Stimulated activated CD4-positive, alpha-beta T cell treated with anti-CD3 and anti-CD28 coated beads, TNF-alpha, amount 100 ng/mL, for 24 hours (primary cell): ENCODE measurements at places on chromosomes 16 and 17.
A peak's percentile ranks its signal among the peaks of the same experiment; 100 is the strongest.

- no peak for DNase-seq
These were observed 19.6 kb downstream of the MPP3 start for GRCh38 chr17:43813386-43813785.

DNA sequence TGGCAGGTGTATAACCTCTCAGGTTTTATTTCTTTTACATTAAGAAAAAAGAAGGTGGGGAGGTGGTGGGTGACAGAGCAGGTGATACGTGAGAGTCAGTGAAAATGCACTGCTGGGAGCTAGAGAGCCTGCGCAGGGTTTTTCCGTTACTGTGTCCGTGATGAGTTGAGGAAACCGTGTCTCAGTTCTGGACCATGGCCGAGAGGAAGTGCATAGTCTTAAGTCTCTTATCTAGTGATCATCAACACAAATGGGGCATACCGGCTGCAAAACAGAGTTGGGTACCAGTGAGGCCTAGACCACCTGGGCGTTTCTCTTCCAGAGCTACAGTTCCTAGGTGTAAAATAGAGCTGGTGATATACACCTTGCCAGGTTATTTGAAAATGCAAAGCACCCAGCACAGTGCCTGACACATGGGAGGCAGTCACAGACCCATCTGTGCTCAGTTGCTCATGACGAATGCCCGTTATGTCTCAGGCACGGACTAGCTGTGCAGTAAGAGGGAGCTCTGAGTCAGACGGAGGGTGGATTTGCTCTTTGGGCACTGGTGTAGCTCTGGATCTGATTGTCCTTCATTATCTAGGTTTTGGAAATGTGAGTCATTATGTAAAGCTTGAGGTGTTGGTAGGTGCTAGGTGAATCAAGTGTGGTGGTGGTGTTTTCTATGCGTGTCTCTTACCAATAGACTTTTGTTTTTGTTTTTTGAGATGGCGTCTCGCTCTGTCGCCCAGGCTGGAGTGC is 60.9 kb downstream of the RPTOR start:
- peak; percentile 51 for DNase-seq

DNA sequence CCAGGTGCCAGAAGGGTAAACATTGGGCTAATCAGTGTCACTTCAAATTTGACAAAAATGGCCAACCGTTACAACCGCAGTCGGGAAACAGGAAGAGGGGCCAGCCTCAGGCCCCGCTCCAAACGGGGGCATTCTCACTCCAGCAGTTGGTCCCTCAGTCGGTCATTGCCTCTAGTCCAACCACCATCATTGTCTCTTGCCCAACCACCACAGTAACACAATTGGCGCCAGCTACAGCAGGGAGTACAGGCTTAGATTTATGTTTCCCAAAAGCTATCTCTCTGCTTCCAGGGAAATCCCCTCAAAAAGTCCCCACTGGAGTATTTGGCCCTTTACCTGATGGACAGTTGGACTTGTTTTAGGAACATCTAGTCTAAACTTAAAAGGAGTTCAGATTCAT is 20.3 kb downstream of the ALOX15B start:
- no peak for DNase-seq

DNA sequence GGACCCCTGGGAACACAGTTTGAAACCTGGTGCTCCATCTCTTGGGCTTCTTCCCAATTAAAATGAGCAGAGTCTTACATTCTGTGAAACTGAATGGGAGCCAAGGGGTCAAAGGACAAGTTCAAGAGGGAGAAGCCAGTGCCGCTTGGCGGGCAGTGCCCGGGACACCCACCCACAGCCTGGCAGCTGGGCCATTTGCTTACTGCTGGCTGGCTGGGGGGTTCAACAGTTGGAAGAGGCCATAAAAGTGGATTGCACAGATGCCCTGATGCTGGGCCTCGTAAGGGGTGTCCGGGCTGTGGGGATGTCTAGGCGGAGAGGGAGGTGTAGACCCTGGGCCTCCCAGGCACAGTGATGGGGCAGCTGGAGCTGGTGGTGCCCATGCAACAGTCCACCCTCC is 52.1 kb downstream of the CMIP start:
- DNase-seq = no peak

- no peak for DNase-seq
These were observed 7.0 kb downstream of the EFTUD2 start for GRCh38 chr17:44892250-44892649.

DNA sequence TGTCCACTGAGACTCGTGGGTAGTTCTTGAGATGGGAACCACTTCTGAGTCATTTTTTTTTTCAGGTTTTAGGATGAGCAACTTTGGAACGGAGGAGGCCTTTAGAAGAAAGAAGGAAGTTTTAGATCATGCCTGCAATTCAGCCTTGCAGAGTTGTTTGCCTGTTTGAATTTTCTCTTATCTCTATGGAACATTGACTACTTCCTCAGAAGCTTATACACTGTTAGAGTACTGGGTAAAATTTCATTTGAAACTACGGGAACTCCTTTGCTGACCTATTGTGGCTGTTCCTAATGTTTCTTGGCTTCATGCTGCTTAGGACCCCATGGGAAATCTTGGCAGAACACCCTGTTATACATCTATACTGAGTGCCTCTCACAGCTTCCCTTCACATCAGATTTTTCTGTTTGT is 70.8 kb downstream of the MAP2K6 start:
- no peak for DNase-seq

DNA sequence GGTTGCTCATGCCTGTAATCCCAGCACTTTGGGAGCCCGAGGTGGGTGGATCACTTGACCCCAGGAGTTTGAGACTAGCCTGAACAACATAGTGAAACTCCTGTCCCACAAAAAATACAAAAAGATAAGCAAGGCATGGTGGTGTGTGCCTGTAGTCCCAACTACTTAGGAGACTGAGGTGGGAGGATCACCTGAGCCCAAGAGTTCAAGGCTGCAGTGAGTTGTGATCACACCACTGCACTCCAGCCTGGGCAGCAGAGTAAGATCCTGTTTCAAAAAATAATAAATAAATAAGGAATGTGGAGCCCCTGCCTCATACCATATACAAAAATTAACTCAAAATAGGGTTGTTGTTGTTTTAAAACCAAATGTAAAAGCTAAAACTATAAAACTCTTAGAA is 26.2 kb upstream of the CORO1A start:
- DNase-seq = no peak

- DNase-seq = no peak
These were observed 5.2 kb downstream of the IL34 start for GRCh38 chr16:70651524-70651923.

DNA sequence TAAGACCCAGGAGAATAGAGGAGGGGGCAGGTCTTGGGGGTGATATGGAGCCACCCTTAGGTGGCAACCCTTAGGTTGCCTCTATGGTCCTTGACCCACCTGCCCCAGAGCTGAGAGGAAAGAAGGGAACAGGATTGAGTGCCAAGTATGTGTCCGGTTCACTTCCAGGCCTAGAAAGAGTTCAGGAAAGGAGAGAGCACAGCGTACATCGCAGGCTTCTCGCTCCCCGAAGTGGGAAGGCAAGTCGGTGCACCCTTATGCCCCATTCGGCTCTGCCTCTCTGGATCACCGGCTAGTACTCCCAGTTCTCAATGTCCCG is 631 bp downstream of the SP6 start:
- no peak for DNase-seq

- no peak for DNase-seq
These were observed 216.5 kb downstream of the NTN1 start for GRCh38 chr17:9237661-9238301.

DNA sequence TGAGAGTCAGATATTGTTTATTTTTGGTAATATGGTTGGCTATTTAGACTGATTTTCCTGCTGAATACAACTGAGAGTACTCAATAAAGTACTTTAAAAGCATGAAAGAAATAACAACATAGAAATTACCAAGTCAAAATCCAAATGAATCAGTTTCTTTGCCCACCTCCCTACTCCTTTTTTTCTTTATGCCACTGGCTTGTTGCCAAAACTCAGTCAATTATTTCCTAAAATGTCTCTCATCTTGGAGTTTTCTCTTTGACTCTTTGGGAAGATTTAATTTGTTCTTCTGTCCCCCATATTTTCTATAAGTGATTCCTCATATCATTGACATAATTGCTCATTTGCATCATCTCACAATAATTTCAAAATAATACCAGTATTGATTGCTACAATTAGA is 2.6 kb upstream of the OMG start:
- DNase-seq = no peak

DNA sequence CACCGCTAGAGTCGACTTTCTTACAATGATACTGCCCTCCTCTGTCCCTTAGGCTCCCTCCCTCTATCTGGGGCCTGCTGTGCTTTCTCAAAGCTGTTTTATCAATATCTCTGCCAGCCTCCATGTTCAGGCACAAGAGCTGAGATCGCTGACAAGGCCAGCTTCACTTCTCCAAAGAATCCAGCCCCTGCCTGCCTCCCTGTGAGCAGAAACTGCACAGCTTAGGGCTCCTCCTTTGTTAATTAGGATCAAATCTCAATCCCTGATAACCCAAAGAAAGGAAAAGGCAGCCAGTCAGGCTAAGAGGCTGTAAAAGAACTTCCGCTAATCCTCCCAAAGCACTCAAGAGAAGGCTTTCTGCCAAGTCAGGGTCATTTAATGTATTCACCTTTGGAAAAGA is 616.0 kb upstream of the CDH11 start:
- no peak for DNase-seq

DNA sequence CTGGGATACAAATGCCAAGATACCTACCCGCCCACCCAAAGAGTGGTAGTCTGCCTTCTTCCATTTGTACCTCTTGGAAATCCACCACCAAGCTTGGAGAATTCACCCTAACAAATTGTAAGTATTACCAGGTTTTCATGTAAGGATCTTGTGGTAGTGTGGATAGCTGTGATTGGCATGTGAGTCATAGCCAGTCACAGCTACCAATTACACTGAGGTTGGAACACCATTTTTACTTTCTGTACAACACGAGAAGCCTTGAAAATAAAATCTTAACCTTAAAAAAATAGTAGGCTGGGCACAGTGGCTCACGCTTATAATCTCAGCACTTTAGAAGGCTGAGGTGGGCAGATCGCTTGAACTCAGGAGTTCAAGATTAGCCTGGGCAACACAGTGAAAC is 18.5 kb upstream of the SLC35G3 start:
- DNase-seq = no peak

GRCh38 chr16:67173808-67174705 is 3.7 kb downstream of the NOL3 start:
- DNase-seq = no peak

DNA sequence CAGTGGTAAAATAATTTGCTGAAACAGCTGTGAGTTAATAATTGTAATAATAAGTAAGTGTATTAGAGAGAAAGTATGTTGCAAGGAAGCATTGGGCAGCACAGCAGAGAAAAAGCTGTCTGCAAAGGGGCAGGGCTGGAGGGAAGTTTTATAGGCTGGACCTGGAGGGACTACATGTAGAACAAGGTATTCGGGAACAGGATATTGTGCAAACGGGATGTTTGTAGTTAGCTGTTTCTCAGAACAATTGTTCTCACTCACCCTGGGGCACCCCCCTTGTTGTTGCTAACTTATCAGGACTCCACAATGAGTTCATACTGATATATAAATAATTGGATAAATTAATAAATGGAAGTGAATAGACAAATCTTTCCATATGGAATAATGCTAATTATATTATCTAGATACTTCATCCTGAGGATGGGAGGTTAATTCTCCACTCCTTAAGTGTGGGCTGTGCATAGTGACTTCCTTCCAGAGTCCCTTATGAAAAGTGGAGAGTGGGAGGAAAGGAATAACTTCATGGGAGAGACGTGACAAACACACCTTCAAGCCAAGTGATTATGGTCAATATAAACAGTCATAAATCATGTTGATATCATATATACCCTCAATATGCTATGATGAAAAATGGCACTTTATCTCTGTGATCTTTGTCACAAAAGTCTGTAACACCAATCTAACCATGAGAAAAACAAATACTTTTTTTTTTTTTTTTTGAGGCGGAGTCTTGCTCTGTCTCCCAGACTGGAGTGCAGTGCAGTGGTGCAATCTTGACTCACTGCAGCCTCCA is 85.4 kb downstream of the PPM1E start:
- DNase-seq = no peak

- no peak for DNase-seq
These were observed 40.0 kb upstream of the RBFOX3 start for GRCh38 chr17:79650861-79651260.

- no peak for DNase-seq
These were observed 60.3 kb upstream of the FBXO47 start for GRCh38 chr17:39027455-39028035.

DNA sequence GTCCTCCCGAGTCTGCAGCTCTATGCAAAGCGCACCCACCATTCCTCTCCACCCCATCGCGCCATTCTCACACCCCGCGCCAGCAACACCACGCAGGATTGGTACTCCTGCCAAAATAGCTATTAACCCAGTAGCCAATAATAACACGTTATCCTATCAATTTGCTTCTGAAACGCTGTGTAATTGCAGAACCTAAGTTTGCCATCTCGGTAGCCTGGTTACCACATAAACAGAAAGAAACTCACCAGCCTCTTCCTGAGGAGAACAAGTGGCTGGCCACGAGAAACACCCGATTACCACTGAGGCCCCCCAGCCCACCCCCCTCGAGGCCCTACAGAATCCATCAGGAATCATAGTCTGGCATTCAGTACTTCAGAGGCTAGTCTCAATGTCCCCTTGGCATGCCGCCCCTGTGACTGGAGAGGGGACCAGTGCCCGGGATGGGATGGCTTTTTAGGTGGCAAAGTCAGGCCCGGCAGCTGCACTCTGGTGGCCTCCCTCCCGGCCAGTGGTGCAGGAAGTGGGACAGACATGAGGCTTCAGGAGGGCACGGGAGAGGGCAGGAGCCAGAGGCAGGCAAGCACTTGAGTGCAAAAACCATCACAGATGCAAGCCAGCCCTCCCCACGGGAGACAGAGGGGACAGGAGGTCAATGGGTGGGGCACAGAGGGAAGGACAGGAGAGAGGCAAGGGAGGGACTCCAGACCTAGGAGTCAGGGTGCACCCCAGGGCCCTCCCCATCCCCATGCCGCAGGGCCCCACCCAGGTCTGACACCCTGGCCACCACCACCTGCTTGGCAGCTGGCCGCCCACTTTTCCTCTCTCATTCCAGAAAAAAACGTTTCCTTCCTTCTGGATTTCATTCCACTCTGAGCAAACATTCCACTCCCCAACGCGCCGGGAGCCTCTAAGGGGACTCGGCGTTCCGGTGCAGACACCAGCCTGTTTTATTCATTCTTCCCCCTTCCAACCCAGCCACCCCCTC is 192.5 kb downstream of the ZNF423 start:
- no peak for DNase-seq

- no peak for DNase-seq
These were observed 11.4 kb downstream of the SOCS7 start for GRCh38 chr17:38363016-38363415.

- no peak for DNase-seq
These were observed 23.8 kb upstream of the ABCC1 start for GRCh38 chr16:15925631-15926030.
